ENCODE measurements at places on chromosomes 12 and 14.
A peak's percentile ranks its signal among the peaks of the same experiment; 100 is the strongest.

DNA sequence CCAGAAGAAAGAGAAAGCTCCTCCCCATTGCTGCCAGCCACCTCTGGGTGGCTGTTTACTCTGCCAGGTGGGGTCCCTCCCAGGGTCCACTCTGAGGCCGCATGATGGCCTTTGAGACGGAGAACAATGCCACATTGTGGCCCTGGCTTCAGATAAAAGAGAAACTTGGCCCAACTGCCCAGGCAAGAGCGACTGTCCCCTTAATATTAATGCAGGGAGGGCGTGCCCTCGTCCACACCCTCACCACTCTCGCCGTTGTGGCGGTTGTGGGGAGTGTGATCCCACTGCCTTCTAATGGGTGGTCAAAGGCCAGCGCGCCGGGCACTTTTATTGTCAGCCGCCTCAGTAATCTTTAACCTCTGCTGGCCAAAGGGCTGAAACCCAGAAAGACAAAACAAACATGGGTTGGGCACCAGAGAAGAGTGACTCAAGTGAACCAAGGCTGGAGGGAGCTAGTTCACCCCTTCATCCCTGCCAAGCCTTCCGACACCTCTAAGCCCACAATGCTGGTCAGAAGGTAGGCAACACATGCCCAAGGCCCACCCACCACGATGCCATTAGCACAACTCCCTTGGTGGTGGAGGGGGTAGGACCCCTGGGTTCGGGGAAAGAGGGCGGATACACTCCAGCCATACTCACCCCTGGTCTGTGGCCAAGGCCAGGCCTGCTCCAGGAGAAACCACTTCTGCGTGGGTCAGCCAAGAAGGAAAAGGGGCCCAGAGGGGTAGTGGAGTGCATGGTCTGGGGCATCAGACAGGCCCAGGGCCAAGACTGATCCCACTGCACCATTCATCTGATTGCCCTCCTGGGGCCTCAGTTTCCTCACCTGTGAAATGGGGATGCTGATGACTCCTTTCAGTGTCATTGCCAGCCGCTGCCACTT lies 44.5 kb upstream of the BCL11B start:
- DNase-seq, result no peak

DNA sequence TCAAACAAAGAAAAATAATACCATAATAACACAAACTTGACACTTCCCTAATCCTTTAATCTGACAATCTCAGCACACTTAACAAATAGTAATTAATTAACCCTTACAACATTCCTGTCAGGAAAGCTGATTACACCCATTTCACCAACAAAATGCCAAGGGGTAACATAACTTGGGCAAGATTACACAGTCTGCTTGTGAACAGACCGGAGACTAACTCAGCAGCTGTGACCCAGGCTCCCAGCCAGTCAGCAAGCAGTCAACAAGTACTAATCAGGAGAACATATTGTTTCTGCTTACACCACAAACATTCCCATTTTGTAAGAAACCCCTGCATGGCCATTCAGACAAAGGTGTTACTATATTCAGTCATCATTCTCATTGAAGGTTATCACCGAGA lies 592.5 kb upstream of the FLRT2 start:
- no peak for DNase-seq

- no peak for DNase-seq
Observed at GRCh38 chr14:101183376-101184103, 280.0 kb upstream of the RTL1 start.

- peak; percentile 34 for DNase-seq
Observed at GRCh38 chr14:67526676-67527459, 6.2 kb upstream of the PLEKHH1 start.

GRCh38 chr14:95123891-95124579 lies 33.3 kb downstream of the DICER1 start:
- no peak for DNase-seq

- no peak for DNase-seq
Observed at GRCh38 chr14:32075672-32076277, 1.3 kb upstream of the ARHGAP5 start.

DNA sequence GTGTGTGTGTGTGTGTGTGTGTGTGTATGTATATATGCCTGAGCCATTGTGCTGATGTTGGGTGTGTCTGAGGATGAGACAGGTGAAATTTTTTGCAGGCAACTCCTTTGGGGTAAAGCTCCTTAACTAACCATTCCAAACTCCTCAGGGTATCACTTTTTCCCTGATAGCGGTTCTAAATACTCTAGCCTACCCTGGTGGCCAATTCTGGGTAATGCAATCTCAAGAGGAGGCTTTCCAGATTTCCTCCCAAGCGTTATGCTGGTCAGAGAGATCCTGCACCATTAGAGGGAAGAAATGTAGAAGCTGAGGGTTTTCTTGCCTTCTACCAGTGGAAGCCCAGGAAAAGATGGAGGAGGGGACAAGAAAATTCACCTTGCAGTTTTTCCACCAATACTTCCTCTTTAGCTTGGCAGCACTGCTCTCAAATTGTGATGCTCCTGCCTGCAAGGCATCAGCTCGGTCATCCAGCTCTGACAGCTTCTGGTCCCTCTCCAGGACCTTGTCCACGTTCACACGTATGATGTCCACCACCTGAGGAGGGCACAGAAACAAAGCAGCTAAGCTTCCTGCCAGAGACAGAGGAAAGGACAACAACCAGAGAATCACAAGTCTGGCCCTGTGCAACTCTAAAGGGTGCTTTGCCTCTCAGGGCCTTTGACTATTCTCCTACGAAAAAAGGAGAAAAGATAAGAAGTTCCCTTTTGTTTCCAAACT lies 4.9 kb downstream of the VAMP1 start:
- peak; percentile 41 for DNase-seq

DNA sequence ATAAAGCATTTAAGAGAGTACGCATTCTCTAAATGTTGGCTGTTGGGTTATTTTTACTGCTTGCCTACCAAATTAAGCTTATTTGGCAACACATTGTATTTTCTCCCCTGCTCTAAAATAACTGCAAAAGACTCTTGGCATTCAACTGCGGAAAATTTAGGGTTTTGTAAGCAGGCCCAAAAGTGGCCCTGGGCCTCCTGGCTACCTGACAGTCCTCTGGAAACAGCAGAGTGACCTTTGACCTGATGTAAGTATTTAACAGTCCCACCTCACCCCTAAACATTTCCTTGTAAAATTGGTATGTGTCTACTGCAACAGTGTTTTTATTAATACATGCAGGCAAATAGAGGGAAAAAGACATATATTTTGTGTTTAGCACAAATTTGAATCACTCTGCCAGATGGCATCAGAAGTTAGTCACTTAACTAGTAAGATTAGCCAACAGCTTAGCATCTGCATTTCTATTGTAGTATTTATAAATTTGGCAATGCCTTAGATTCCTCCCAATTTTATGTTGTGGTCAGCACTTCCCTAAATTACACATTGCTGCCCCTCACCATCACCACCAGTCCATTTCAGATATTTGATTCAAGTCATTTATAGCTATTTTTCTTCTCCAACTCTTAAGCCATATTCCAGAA lies 11.2 kb downstream of the LLPH start:
- no peak for DNase-seq

- peak; percentile 22 for DNase-seq
Observed at GRCh38 chr12:50058743-50059312, 1.4 kb downstream of the ASIC1 start.

DNA sequence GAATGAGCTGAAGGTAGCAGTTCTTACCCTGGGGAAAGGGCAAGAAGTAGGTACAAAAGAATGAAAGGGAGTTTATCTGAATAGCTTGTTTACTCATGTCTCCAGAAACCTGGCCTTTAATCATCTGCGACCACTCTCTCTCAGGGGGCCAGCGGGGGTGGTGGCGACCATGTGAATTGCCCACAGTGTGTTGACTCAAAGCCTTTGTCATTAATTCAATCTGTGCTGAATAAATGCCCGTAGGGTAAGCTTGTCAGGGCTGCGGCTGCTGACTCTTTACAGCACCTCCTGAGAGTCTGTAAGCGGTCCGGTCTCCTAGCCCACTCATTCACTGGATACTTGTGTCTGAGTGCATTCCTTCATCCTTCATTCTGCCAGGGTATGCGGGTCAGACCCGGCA lies 874.4 kb downstream of the SLC6A15 start:
- no peak for DNase-seq

DNA sequence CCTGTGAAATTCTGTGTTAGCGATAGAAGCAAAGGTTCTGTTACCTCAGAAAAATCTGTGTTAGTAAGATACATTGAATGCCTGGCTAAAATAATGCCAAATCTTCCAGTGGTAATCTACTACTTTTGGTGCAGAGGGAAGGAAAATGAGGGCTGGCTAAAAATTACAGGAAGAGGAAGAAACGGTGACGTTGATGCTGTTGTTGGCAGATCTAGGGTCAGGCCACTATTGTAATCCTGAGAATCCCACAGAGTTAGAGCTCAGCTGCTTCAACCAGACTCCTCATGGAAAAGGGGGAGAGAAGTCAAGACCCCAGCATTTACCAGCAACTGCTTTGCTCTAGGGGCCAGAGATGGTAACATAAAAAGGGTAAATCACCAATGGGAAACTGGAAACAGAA lies 145.1 kb downstream of the PPM1H start:
- DNase-seq, result no peak

DNA sequence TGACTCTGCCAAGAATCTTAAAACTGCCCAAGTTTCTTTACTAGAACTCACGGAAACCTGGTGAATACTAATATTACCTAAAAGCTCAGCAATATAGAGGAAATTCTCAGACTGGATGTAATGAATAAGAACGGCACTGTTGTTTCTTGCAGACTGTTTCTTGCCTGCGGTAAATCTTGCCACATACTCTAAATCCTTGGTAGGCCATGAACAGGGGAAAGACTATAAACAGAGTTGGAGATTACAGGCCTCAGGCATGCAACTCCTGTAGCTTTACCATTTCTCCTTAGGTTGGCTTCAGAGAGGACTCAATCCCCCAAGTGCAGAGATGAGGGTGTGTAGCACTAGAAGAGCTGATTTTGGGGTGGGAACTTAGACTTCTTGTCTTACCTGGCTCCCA lies 1.1 kb downstream of the ALDH6A1 start:
- no peak for DNase-seq

All from activated naive CD8-positive, alpha-beta T cell treated with anti-CD3 and anti-CD28 coated beads, Interleukin-2, amount 50 U/mL, for 24 hours (primary cell).